Glutamatergic neuron (in vitro differentiated cells): ENCODE measurements at places on chromosomes 2 and 18. TPM values are rescaled to one million over a fixed set of nuclear protein-coding genes. Genes with fewer than 3 reads are reported as not detected.

ICOS gene
- not detected for total RNA-seq

NEUROD1 gene
- total RNA-seq: 65.5 TPM

SAG gene
- not detected for total RNA-seq

FBXO15 gene
- 0.76 TPM for total RNA-seq

C2orf15 gene
- total RNA-seq: 0.34 TPM

WDFY1 gene
- 33.0 TPM for total RNA-seq

RNPEPL1 gene
- 20.9 TPM for total RNA-seq

SULT1C4 gene
- total RNA-seq: 1.6 TPM

TBR1 gene
- not detected for total RNA-seq

C2orf92 gene
- 19.6 TPM for total RNA-seq

TSHZ1 gene
- total RNA-seq: 5.3 TPM

SPC25 gene
- 7.1 TPM for total RNA-seq

PAIP2B gene
- 15.6 TPM for total RNA-seq

SIX3 gene
- total RNA-seq: 0.86 TPM

CHRND gene
- total RNA-seq: 2.2 TPM

LGALSL gene
- total RNA-seq: 2.8 TPM

CHN1 gene
- total RNA-seq: 212 TPM

TNFAIP6 gene
- not detected for total RNA-seq

PROKR1 gene
- 0.83 TPM for total RNA-seq

LDLRAD4 gene
- total RNA-seq: 0.29 TPM

STAT4 gene
- 0.74 TPM for total RNA-seq

LAMA1 gene
- 32.0 TPM for total RNA-seq

ORMDL1 gene
- total RNA-seq: 55.1 TPM

DSG1 gene
- not detected for total RNA-seq

MYO7B gene
- total RNA-seq: 0.29 TPM
